MCF 10A (cell line): ENCODE measurements at places on chromosomes 3 and 15. TPM values are rescaled to one million over a fixed set of nuclear protein-coding genes. Genes with fewer than 3 reads are reported as not detected.

Gene ZNF660
- total RNA-seq = not detected in 2 replicates

Gene CMTM7
- total RNA-seq = 9.7 and 14.3 TPM in 2 replicates

Gene COX5A
- 295 and 339 TPM in 2 replicates for total RNA-seq

Gene RNF111
- 29.2 and 32.8 TPM in 2 replicates for total RNA-seq

Gene PRTG
- total RNA-seq = 1.3 and 3.5 TPM in 2 replicates

Gene SYNPR
- not detected in 2 replicates for total RNA-seq

Gene IL5RA
- not detected in 2 replicates for total RNA-seq
